ENCODE measurements at places on chromosomes 12 and 14.
A peak's percentile ranks its signal among the peaks of the same experiment; 100 is the strongest.

GRCh38 chr14:59633486-59633885, 56.9 kb upstream of the CCDC175 start:
- no peak for DNase-seq

DNA sequence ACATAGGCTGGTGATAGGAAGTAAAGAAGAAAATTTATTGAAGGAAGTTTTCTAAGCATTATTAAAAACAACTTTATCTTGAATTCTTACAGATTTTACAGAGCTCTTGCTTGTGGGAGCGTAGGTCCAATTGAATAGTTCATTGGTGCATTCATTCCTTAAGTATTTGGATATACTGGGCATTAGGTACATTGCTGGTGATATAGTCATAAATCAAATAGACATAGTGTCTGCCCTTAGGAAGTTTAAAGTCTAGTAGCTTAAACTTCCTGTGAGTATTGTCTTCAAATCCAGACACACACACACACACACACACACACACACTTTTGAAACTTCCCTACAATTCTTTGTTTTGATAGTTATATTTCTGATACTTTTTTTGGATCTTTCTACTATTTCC, 226.7 kb downstream of the FUT8 start:
- no peak for DNase-seq

DNA sequence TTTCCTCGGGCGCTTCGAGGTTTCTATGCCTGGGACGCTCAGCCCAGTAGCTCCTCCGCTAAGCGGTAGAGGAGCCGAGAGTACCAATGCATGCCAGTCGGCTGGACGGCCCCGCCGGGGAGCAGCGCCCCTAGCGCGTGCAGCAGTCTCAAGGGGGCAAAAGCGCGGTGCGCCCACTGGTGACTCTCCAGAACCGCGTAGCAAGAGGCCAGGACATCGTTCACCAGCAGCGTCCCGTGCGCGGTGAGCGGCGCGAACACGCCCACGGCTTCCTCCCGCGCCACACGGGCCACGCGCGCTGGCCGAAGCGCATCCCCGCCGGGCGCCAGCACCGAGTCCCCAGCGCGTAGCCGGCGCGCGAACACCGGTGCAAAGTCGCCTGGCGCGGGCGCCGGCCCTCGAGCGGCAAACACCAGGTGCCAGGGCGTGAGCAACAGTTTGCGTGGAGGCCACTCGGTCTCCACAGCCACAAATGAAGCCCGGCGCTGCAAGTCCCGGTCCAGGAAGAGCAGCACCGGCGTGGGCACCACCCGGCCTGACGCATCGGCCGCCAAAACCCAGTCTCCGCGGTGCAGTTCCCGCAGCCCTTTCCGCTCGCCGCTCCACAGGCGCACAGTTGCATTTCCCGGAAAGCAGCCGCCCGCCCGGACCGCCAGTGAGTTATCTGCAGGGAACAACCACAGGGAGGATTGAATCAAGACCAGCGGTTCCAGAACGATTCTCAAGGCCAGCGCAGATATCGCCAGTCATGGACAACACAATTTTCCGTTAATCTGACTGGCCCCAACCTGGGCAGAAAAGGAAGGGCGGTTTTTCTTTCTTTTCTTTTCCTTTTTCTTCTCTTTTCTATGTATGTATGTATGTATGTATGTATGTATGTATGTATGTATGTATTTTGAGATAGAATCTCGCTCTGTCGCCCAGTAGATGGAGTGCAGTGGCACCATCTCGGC, 4.5 kb downstream of the DHH start:
- DNase-seq, result peak; percentile 52

DNA sequence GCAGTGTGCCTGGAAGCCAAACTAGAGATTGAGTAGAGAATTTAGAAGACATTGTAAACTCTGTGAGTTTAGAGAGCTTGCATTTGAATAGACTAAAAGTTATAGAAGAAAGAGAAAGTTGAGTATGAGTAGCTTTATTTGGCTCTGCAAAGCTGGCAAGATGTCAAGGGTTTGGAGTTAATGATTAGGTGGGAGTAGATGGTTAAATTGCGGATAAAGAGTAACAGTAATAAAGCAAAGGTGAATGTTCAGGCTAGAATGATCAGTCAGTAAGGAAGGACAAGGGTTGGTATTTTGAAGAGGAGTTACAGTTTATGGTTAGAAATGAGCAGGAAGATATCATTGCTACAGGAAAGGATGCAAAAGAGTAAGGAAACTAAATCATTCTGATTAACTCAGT, 5.2 kb downstream of the PPM1A start:
- DNase-seq, result no peak

- no peak for DNase-seq
Measured at GRCh38 chr12:122891661-122892525, 4.0 kb downstream of the VPS37B start.

DNA sequence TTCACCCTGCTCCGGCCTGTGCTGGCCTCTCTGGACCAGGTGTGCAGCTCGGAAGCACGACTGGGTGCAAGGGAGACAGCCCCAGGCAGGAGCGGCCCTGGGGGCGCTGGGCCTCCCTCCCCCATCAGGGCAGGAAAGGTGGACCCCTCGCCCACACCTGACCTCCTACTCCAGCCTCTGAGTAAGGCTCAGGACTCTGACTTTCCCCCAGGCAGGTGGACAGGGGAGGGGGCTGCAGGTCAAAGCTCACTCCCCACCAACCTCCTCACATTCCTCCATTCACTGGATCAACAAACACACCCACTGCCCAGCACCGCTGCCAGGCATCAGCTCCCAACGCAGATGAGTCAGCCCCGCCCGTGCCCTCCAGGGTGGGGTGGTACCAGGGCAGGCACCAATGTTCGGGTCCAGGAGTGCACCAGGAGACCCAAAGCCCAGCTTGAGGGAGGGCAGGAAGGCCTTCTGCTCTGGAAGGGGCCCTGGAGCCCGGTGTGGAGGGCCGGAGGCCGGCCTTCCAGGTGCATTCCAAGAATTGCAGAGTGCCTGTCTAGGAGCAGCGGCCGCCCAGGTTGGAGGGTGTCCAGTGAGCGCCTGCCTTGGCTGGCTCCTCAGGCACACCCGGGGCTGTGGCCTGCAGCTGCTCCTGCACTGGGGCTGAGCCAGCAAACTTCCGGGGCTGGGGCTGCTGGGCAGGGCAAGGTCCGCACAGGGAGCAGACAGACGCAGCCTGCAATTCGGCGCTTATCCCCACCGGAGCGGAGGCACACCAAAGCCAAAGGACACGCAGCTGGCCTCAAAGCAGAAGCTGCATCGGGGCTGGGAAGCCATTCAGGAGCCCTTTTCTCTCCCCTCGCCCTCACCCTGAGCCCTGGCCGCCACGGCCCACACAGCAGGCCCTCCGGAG, 1.6 kb upstream of the INF2 start:
- DNase-seq, result peak; percentile 91

DNA sequence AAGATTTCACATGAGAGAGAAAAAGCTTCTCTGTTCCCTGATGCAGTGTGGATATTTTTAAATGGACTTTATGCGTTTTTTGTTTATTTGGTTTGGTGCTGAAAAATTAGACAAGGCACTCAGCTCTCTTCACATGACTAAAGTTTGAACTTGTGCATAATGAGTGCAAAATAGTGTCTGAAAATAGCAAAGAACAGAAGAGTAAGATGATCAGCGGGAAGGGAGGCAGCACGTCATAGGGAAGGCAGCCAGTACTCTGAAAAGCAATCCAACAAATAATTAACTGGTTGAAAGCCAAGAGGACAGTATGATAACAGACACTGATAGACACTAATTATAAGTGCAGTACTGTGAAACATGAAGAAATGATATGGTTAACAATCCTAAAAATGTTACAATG, 46.6 kb upstream of the CDKN3 start:
- no peak for DNase-seq

DNA sequence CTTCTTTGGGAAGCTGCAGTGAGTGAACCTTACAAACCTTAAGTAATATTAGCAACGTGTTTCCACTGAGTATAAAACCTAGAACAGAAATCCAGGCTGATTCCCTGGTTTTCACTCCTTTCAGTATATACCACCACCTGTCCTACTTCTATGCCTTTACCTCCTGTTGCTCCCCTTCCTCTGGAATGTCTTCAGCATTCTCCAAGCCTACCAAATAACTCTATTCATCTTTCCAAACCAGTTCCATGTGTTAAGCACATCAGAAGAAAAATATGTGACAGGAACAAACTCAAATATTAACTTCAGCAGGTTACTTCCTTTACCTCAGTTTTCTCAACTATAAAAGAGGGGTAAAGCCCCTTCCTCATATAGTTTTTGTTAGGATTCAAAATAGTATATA, 39.8 kb downstream of the LIMA1 start:
- DNase-seq, result no peak

GRCh38 chr14:26427097-26427496, 170.7 kb downstream of the NOVA1 start:
- DNase-seq, result no peak

DNA sequence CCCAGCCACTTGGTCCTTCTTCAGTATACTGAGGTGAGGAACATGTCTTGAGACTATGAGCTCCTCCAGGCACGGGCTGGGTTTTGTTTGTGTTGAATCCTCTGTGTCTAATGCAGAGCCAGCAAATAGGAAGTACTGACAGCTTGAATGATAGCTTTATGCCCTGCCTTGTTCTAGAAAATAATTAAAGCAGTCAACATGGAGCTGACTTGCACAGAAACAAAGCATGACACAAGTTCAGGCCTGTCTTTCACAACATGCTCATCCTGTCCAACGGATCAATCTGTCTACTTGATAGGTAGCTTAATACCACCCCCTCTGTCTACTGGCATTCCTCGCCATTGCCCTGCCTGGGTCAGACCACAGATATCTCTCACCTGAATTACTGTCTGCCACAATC, 140.9 kb downstream of the ESRRB start:
- no peak for DNase-seq

GRCh38 chr14:23517650-23518326, 33.8 kb downstream of the ZFHX2 start:
- DNase-seq, result no peak

DNA sequence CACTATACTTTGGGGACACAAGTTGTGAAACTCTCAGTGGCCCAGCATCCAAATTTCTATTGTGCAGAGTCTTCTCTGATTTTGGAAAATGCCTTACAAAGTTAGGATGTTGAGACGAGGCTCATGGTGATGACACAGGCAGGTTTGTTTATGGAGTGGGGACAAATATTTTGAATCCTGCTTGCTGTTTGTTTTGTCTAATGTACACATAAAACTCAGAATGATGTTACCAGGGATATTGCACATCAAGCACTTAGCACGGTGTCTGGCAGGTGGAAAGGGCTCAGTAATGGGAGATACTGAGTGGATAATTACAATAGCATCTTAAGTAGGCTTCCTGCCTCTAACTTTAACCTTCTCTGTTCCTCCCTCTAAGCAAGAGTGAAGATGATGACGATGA, 628.9 kb upstream of the TBX3 start:
- DNase-seq, result no peak

- DNase-seq, result no peak
Measured at GRCh38 chr12:713281-713875, 39.0 kb upstream of the WNK1 start.

- no peak for DNase-seq
Measured at GRCh38 chr12:6644257-6644596, 3.0 kb downstream of the ACRBP start.

- no peak for DNase-seq
Measured at GRCh38 chr12:23671881-23672280, 277.6 kb downstream of the SOX5 start.

DNA sequence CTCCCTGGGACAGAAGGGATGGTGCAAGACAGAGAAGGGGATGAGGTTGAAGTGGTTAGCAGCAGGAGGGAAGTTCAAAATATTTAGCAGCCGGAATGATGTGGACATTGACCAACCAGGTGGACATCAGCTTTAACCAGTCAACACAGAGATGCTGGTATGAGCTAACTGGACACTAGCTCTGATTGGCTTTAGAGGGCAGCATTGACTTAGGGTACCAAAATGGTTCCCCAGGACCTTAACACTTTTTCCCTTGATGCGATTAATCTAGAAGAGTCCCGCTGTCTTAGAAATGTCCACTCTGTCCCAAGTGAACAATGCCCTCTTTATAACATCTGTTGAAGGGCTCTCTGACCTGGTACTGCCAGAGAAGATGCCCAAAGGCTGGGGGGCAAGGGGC, 134.0 kb upstream of the GSC start:
- no peak for DNase-seq

- no peak for DNase-seq
Measured at GRCh38 chr14:75183225-75183624, 6.8 kb upstream of the TMED10 start.

DNA sequence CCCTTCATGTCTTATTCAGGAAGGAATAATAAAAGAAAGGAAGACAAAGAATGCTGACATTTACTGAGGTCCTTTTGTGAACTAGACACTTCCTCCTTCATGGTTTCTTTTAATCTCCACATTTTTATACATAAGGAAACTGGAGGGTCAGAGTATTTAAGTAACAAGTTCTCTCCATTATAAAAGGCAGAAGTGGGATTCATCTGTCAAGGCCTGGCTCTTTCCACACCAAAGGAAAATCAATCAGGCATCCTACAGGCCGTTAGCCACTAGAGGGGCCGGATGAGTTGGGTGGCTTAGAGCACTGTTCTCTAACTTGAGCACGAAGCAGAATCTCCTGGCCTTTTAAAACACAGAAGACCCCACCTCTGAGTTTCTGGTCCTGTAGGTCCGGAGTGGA, 36.8 kb upstream of the NINJ2 start:
- DNase-seq, result no peak

GRCh38 chr12:57983146-57983857, 41.9 kb downstream of the ATP23 start:
- DNase-seq, result no peak

GRCh38 chr14:77067632-77068516, 30.2 kb upstream of the CIPC start:
- DNase-seq, result peak; percentile 76

GRCh38 chr14:79204591-79204990, 1006.7 kb downstream of the DIO2 start:
- no peak for DNase-seq

DNA sequence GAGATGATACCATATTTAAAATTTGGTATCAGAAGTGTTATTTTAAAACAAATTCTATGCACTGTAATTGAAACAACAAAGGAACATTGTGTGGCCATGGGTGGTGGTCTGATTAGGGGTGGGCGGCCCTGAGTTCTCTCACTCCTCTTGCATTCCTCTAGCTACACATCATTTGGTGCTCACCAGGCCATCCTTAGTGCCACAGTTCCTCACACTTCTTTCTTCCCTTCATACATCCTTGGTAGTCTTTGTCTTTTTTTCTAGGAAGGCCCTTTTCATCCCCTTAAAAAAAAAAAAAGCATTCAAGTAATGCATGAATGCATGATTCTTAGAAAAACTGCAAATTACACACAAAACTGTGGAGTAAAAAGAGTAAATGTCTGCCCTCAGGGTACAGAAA, 2.4 kb upstream of the MANSC4 start:
- no peak for DNase-seq

Measured in lower lobe of right lung (tissue), 2 donors.